ENCODE measurements at places on chromosomes 2 and 18.

GRCh38 chr18:8367217-8367988, 241.8 kb upstream of the RAB12 start:
- peak; percentile 51 for DNase-seq

DNA sequence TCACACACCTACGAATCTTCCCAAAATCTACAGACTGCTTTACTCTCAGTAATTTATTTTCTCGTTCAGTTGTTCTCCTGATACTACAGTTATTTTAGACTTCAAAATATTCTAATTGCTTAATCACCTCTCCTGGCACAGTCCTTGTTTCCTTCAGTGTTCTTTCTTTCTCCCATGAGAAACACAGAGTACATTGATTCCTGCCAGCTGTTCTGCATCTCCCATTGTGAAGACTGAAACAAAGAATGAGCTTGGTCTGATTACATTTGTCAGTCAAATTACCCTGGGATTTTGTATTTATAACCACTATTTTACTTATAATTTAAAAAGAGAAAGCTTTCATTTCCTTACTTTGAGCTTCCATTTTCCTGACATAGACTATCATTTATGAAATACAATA, 63.9 kb upstream of the TANK start:
- DNase-seq = no peak

GRCh38 chr2:44433895-44434294, 72.1 kb downstream of the CAMKMT start:
- no peak for DNase-seq

DNA sequence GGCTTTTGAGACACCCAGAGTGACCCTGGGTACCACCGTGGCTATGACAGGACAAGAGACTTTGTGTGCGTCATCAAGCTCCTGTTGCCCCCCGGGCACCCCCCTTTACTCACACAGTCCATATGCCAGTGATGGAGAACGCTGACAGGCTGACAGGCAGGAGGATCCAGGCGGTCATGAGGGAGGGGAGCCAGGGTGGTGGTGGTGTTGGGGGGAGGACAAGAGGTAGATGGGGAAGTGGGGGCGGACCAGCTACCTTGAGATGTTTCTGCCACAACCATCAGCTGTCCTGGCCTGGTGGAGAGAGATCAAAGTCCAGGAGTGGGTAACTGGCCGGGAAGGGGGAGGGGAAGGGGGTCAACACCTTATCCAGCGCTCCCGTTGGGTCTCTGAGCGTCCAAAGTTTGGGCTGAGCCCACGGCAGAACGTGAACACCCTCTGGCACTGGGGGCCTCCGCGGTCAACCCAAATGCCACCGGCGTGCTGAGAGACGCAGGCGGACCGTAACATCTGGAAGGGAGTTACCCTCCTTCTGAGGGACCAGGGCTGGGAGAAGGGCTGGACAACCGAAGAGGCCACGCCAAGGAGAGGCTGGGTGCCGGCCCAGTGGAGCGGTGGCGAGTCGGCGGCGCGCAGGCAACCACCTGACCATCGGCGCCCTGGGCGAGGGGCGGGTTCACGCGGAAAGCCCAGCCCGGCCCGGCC, 575 bp downstream of the TMEM150A start:
- peak; percentile 60 for DNase-seq

GRCh38 chr2:133405252-133405651, 163.0 kb downstream of the NCKAP5 start:
- DNase-seq = no peak

GRCh38 chr18:25787276-25787675, 303.1 kb downstream of the SS18 start:
- DNase-seq = no peak

DNA sequence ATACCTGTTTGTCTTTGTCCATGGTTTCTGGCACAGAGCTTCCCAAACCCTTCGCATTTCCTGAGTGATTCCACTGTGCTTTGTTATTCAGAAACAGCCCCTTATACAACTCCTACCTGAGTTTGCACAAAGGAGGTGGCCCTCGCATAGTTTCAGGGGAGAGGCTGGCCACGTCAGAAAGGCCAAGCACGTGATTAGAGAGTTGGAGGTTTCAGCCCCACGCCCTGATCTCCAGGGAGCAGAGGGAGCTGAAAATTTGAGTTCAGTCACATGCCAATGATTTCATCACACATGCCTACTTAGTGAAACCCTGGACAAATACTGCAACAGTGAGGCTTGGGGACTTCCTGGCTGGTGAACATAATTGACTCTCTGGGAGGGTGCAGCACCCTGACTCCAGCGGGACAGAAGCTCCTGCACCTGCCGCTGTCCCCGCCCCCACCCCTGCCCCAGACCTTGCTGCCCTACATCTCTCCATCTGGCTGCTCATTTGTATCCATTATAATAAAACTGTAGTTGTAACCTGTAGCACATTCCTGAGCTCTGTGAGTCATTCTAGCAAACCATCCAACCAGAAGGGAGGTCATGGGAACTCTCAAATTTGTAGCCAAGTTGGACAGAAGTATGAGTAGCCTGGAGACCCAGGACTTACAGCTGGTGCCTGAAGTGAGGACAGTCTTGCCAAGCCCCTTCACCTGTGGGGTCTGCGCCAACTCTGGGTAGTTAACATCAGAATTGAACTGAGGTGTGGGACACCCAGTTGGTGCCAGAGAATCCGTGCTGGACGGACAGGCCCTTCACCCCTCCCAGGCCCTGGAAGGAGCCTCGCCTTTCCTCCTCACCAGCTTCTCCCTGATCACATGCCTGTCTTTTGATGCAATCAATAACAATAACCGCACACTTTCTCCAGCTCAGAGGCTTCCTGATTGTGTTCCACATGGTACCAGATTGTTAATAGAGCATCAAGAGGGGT, 224.3 kb downstream of the ANAPC1 start:
- DNase-seq = peak; percentile 90

DNA sequence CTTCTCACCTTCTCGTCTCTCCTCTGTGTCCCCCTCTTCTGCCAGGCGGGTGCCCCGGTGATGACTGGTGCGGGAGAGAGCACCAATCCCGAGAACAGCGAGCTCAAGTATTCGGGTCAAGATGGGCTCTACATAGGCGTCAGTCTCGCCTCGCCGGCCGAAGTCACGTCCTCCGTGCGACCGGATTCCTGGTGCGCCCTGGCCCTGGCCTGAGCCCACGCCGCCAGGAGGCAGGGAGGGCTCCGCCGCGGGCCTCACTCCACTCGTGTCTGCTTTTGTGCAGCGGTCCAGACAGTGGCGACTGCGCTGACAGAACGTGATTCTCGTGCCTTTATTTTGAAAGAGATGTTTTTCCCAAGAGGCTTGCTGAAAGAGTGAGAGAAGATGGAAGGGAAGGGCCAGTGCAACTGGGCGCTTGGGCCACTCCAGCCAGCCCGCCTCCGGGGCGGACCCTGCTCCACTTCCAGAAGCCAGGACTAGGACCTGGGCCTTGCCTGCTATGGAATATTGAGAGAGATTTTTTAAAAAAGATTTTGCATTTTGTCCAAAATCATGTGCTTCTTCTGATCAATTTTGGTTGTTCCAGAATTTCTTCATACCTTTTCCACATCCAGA, 31.3 kb downstream of the GATA6 start:
- no peak for DNase-seq

GRCh38 chr2:136572335-136572734, 193.0 kb upstream of the THSD7B start:
- no peak for DNase-seq

DNA sequence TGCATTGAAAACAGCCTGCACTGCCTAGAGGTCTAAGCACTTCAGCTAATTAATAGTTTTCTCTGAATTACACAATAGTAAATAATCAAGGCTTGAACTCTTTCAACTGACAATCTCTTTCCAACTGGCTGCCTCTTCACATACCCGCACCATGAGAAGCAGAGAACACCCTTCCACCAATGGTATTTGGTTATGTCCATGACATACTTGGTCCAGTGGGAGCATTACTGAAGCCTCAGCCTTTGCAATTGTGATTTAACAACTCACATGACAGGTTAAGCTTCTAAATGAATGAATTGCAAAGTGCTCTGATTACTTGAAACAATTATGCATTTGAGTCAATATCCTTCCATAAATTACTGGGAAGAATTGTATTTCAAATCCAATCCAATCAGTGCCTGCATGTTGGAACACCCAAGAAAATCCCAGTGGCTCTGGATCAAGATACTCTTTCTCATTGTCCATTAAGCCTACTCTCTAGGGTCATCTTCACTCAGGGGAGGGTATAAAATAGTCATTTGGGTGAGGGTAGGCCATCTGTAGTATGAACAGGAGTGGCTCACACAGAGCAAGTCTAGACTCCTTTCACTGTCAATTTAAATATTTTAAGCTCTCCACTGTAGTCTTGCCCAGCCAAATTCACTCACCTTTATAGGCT, 101.1 kb downstream of the HS1BP3 start:
- no peak for DNase-seq

DNA sequence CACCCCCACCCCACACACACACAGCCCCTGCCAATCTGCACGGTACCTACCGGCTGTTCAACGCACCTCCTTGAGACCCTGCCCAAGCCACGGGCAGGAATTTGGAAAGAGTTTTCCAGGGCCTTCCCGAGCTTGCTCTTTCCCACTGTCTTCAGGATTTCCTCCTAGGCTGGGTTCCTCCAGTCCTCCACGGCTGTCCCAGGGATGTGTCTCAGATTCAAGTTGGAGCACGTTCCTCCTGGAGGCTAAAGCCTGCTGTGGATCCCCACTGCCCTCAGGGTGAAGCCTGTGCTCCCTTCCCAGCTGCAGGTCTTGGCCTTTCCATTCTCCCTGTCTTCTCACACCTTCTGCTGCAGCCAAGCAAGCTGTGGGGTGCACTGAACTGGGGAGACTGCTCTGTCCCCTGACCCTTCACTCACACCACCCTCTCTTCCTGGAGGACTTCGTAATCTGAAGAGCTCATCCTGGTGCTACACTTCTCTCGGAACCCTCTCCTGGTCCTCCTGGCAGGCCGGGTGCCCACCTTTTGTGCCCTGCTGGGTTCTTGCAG, 54.9 kb upstream of the HS6ST1 start:
- DNase-seq = no peak

GRCh38 chr18:12409469-12409868, 1.7 kb downstream of the PRELID3A start:
- DNase-seq = no peak

DNA sequence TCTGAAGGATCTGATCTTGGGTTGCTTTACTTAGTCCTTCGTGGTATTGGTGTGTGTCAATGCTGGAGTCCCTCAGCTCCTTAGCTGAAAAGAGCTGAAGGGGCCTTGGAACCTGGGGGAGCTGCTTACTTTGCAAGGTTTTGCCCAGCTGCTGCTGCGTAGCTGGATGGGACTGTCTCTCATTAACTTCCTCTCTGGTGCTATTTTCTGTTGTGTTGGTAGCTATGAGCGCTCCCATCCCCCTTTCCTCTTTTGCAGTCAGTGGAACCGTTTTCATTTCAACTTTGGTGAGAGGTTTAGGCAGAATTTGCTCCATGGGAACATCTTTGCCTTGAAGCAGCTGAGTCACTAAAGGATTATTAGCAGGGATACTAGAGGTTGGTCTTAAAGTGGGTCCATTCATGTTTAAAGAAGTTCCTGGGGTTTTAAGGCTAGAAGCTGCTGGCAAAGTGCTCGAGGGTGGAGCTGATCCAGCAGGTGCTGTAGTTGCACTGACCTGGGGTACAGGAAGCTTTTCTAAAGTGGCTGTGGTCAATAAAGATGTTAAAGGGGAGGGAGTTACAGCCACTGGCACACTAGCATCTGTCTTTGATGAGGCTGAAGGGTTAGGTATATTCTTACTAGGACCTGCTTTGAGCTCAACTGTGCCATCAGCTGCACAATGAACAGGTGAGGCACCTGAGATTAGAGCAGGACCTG, 69.9 kb upstream of the DTNB start:
- DNase-seq = no peak

DNA sequence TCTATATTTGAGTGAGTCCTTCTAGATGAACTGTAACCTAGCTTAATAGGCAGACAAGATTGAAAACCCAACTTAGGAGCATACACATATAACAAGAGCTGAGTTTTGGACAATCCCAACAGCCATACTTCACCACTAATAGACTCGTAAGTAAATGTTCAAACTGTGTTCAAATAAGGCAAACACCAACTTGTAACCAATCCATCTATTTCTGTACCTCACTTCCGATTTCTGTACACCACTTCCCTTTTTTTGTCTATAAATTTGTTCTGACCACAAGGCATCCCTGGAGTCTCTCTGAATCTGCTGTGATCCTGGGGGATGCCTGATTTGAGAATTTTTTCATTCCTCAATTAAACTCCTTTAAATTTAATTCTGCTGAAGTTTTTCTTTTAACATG, 1149.1 kb upstream of the NRXN1 start:
- no peak for DNase-seq

- peak; percentile 4 for DNase-seq
Measured at GRCh38 chr2:132651115-132652045, 18.6 kb downstream of the LYPD1 start.

DNA sequence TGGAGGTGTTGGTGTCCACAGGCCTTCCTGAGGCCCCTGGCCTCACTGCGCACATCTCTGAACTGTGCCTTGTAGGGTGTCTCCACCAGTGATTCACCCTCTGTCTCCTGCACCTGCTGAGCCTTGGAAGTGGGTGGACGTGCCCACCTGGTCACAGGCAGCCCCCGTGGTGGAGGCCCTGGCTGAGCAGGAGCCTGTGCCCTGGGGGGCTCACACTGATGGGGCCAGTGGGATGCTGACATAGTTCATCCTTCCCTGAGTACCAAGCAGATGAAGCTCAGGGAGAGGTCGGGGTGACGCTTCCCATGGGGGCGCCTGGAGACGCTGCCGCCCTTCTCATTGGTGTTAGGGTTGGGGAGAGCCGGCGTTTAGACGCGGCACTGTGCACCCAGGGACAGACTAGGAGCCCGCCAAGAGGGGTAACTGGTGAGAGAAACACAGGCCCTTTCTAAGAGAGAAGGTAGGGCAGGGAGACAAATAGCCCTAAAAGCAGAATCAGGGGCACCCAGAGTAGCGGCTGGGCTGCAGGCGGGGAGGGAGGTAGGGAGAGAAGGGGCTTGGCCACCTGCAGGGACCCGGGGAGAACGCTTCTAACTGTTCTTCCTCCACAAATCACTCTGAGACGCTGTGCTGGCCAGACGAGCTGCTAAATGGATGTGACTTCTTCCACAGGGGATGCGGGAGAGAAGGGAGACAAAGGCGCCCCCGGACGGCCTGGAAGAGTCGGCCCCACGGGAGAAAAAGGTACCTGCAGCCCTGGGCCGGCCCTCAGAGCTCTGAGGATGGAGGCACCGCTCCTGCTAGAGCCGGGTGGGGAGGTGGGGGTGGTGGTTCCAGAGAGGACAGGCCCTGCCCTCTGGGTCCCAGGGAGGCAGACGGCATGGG, 18.0 kb downstream of the COLEC11 start:
- no peak for DNase-seq

GRCh38 chr2:7025082-7025481, 107.9 kb downstream of the RNF144A start:
- DNase-seq = no peak

- DNase-seq = no peak
Measured at GRCh38 chr2:3075991-3076340, 301.7 kb downstream of the EIPR1 start.

GRCh38 chr2:237507512-237507911, 20.5 kb downstream of the MLPH start:
- no peak for DNase-seq

- DNase-seq = peak; percentile 45
Measured at GRCh38 chr2:229815858-229816257, 101.5 kb upstream of the DNER start.
